ENCODE measurements at places on chromosomes 1 and 21.
A peak's percentile ranks its signal among the peaks of the same experiment; 100 is the strongest.

DNA sequence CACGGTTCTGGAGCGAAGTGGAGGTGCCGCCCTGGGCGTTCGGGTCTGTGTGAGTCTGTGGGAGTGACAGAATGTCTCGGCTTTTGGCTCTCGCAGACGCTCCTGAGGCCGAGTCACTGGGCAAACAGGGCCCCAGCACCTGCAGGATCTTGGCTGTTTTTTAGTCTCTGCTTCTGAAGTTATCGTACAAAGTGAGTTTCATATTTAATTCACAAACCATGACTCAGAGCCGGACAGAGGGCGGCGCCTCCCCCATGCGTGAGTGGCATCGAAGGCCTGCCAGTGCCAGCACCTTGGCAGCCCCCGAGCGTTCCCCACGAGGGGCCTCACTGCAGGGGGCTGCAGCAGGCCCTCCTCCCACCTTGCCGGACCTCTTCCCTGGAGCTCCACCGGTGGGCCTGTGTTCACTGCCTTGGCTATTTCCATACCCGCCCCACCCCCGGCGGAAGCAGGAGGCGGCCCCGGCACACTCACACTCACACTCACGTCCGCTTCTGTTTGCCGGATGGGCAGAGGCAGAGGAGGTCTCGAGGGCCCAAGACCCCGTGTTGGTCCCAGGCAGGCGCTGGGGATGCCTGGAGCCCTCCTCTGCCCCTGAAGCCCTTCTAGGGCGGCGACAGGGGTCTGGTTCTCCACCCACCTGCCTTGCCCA, 56.3 kb downstream of the MORN1 start:
- no peak for DNase-seq

DNA sequence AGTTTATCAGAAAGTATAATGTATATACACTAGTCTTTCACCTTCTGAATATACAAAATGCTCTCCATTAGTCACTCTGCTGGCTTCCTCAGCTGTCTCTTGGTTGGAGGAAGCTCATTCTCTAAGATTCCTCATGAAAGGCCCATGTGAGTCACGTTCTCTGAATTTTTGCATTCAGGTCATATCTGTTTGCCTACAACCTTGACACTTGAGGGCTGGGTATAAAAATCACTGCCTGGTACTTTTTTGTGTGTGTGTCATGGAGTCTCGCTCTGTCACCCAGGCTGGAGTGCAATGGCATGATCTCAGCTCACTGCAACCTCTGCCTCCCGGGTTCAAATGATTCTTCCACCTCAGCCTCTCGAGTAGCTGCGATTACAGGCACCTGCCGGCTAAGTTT, 2.8 kb upstream of the GALNT2 start:
- no peak for DNase-seq

GRCh38 chr1:195012995-195013394, 1595.2 kb downstream of the KCNT2 start:
- DNase-seq = no peak

DNA sequence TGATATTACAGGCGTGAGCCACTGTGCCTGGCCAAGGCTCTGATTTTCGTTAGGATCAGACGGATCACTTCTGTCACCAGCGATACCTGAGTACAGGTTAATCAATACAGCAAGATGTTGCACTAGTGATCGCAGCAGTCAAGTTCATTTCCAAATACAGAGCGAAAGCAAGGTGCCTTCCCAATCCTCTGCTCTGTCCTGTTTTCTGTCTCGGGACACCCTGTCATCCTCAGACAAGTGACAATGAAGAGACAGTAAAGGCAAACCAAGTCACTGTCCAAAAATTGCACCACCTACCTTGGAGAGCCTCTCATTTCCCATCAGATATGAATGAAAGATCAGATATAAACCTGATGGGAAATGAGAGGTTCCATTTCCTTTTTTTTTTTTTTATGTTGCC, 5.6 kb upstream of the CLDN14 start:
- no peak for DNase-seq

DNA sequence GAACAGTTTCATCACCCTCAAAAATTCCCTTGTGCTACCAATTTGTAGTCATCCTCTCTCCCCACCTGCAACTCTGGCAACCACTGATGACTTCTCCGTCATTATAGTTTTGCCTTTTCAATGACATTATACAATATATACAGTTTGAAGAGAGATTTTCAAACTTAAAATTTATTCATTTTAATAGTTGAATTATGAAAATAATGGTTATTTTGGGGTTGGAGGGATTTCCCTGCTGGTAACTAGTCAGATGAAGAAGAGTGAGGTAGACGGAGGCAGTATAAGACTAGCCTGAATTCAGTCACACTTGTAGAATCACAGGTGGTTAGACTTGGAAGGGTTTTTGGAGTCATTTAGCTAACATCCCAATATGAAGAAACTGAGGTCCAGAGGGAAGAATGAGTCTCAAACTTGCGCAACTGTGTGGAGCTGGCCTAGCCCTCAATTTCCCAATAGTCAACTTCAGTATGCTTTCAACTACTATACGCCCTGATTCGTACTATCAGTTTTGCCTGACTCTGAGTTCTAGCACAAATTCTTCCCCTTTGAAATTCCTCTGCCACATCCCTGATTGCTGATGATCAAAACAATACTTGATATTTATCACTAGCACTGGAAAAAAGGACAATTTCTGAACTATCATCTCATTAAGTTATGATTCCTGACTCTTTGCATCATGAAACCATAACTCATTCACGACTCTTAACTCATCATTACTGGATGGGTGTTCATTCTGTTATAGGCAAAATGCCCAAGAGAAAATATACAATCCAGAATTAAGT, 54.2 kb downstream of the VANGL2 start:
- no peak for DNase-seq

- DNase-seq = no peak
These were observed 60.9 kb downstream of the IL23R start for GRCh38 chr1:67227196-67227595.

DNA sequence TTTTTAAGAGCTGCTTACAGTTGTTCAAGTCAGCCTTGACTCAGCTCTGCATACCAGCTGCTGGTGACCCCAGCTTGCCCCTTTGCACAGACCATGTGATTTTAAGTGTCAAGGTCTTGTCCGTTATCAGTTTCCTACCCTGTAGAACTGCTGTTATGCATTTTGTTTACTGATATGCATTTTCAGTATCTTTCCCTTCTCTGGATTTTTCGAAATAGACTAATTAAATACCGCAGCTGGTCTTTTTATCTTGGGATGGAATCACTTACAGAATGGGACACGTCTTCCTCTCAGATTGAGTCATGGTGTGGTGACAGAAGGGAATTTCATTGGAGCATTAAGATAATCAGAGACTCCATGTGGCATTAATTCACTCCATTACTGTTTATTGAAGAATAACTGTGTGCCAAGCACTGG, 145.6 kb downstream of the FMN2 start:
- DNase-seq = no peak

GRCh38 chr1:112935461-112936111, 20.4 kb downstream of the SLC16A1 start:
- no peak for DNase-seq

GRCh38 chr1:191685669-191686068, 472.6 kb upstream of the RGS18 start:
- DNase-seq = no peak

DNA sequence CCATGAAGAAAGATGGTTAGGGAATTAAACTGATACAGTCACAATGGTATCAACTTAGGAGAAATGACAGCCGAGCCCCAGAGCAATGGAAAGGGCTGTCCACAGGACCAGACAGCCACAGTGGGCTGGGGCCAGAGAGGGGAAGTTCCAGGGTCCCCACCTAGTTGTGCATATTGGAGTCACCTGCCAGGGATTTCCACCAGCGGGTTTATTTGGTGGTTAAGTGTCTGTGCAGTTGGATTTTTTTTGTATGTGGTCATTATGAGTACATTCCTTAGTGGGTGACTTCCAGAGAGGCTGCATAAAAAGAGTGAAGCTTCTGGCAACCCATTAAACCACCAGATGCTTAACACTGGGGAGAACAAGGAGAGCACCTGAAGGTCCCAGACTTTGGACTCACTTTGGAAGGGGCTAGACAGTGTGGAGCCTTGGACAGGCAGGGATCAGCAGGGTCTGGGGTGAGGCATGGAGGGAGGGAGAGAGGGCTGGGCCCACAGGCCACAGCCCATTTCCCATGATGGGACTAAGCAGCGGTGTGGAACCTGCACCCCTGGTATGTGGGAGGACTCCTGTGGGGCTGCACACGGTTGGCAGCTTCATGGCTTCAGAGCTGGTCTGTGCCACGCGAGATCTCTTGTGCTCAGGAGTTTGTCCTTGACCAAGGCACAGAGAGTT, 7.8 kb upstream of the PTTG1IP start:
- no peak for DNase-seq

- DNase-seq = no peak
These were observed 132.5 kb upstream of the C1orf174 start for GRCh38 chr1:4032571-4032970.

- no peak for DNase-seq
These were observed 13.3 kb downstream of the ATP5PO start for GRCh38 chr21:33902349-33902748.

- no peak for DNase-seq
These were observed 59.0 kb upstream of the ATP2B4 start for GRCh38 chr1:203567596-203567995.

GRCh38 chr1:89686520-89686919, 53.6 kb downstream of the LRRC8C start:
- DNase-seq = no peak

DNA sequence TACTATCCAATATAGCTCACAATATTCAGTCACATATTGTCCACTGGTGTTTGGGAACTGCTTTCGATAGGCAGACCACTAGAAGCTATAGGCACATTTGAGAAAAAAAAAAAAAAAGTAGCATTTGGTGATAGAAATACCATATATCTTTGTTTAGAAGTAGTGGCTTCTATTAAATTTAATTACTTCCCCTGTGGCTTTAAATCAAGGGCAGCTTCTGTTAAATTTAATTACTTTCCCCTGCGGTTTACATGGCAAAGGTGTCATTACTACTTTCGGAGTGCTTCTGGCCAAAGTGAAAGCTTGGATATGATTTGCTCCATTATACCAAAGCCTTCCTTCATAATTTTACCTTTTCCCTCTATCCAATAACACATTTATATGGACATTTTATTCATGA, 229.9 kb downstream of the TTLL7 start:
- DNase-seq = no peak

GRCh38 chr1:57799490-57800115, 375.7 kb upstream of the DAB1 start:
- DNase-seq = no peak

DNA sequence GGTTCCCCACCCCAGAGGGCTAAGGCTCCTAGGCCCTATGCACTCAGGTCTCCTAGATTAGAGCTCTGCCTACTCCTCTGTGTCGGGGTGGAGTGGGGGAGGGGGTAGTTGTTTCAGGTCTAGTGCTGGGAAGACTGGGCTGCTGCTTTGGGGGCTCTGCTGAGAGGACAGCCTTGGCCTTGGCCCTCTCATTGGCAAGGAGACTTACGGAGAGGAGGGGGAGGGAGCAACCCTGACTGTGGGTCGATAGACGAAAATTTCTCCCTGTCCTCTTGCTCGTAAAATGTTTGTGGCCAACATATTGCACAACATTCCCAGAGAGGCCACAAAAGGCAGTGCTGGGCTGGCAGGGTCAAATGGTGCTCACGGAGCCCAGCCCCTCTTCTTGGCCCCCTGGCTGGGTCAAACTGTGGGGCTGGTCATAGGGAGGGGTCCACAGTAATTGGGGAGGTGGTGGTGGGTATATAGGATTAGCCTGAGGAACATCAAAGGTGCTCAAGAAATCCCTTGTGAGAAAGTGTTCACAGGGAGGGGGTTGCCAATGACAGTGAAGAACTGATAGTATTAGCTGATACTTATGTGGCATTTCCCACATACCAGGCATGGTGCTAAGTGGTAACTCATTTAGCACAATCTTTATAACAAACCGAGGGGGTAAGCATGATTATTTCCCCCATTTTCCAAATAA, 8.5 kb upstream of the DMBX1 start:
- no peak for DNase-seq

- DNase-seq = no peak
These were observed 7.4 kb downstream of the NBPF3 start for GRCh38 chr1:21447311-21447710.

GRCh38 chr1:95084317-95085176, 11.8 kb upstream of the ALG14 start:
- DNase-seq = peak; percentile 30

DNA sequence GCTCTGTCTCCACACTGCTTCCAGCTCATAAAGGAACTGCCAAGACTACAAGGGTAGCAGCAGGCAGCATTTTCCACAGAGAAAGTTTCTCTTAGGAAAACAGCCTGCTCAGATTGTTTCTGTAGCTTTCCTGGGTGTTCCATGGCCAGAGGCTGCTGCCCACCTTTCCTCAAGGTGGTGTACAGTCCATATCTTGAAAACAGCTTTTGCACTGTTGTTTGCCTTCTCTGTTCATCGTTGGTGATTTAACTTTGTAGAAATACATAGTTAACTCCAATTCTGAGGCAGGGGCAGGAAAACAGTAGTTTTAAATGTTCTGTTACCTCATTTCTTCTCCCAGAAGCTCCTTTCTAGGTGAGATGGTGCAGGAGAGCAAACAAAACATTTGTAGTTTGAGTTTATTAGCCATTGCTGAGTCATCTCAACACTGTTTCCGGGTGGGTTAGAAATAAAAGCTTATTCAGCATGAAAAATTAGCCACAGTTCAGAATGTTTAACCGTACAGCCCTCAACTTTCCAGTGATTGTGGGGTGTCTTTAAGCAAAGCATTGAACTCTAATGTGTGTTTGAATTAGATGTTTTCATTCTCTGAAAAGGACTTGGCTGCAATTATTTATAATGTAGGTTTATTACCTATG, 41.7 kb downstream of the DIP2A start:
- no peak for DNase-seq

DNA sequence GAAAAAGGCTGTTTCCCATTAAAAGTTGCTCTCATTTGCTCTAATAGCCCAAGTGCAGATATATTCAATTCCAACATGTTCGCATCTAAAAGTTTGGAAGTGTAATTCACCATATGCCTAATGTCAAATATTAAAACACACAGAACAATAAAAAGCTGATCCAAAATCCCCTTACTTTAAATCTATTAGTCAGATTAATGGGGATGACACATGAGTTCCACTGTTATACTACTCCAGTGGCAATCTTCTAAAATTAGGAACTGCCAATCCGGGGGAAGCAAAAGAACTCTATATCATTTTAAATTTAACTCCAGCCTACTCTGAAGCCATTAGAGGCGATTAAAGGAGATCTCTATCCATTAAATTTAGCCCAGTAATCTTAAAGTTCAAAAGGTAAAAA, 317.1 kb downstream of the NTNG1 start:
- no peak for DNase-seq

- DNase-seq = no peak
These were observed 31.9 kb downstream of the KIF14 start for GRCh38 chr1:200588698-200589097.

- DNase-seq = peak; percentile 44
These were observed 65.2 kb downstream of the CD247 start for GRCh38 chr1:167453123-167453522.

Measured in activated naive CD4-positive, alpha-beta T cell treated with anti-CD3 and anti-CD28 coated beads, Interleukin-2, amount 10 ng/mL, durations not matched to agents 7 days and 5 days (primary cell).